NCI-H2107 (cell line): ENCODE measurements at places on chromosomes 6 and 20.

- DNase-seq, result no peak
These were observed 42.3 kb downstream of the SLC22A23 start for GRCh38 chr6:3414327-3415081.

DNA sequence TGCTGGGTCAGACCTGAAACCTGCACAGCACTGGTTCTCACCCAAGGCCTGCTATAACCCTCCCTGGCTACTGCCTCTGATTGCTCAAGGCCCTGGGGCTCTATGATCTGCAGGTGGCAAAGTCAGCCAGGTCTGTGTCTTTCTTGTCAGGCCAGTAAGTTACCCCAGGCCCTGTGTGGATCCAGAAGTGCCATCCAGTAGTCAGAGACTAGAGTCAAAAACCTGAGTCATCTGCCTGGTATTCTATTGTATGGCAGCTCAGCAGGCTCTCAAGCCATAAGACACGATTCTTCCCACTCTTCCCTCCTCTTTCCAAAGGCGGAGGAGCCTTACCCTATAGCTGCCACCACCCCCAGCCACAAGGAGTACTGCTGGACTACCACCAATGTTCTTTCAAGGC is 593.0 kb downstream of the FRK start:
- no peak for DNase-seq

DNA sequence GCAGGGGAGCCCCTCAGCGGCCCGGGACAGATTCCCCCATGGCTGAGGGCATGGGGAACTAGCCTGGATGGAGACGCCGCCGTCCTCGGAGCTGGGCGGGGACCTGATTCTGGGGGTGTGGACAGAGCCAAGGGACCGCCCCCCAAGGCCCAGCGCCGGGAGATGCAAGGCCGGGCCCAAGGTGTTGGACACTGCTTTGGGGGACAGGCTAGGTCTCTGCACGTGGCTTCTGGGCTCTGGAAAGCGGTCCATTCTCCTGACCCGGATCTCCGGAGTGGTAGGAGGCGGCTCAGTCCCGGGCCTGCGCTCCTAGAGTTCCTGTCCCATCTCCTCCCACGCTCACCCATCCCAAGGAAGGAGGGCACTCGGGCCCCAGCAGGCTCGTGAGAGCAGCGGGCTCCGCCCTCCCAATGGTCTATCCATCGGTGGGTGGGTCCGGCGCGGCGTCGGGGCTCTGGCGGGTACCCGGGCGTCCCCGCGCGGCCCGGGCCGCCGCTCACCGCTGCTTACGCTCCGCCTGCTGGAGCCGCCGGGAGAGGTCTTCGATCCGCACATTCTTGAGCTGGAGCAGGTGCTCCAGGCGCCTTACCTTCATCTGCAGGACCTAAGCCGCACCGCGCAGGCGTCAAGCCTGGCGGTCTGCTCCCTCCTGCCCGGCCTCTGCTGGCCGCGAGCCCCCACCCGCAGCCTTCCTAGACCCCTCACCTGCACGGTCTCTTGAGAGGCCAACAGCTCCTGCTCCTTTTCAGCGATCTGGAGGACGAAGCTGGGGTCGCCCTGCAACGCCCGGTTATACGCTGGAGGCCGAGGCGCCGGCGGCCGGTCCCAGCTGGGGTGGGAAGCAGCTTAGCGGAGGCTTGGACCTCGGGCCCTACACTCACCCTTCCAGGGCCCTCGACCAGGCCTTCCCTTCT is 3.3 kb downstream of the SPEF1 start:
- no peak for DNase-seq

DNA sequence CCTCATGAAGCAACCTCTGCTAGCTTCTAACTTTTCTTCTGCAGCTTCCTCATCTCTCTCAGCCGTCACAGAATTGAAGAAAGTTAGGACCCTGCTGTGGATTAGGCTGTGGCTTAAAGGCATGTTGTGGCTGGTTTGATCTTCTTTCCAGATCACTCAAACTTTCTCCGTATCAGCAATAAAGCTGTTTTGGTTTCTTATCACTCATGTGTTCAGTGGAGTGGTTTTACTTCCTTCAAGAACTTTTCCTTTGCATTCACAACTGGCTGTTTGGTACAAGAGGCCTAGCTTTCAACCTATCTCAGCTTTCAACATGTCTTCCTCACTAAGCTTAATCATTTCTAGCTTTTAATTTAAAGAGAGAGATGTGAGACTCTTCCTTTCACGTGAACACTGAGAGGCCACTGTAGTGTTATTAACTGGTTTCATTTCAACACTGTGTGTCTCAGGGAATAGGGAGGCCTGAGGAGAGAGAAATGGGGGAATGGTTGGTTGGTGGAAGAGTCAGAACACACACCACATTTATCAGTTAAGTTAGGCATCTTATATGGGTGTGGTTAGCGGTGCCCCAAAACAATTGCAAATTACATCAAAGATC is 17.2 kb downstream of the ZSCAN23 start:
- DNase-seq, result no peak

- DNase-seq, result no peak
These were observed 1.1 kb downstream of the HSF2 start for GRCh38 chr6:122400462-122401089.

- DNase-seq, result no peak
These were observed 166.3 kb upstream of the TSHZ2 start for GRCh38 chr20:52805843-52806242.

- DNase-seq, result no peak
These were observed 121.4 kb upstream of the CLDN20 start for GRCh38 chr6:155142168-155143028.

DNA sequence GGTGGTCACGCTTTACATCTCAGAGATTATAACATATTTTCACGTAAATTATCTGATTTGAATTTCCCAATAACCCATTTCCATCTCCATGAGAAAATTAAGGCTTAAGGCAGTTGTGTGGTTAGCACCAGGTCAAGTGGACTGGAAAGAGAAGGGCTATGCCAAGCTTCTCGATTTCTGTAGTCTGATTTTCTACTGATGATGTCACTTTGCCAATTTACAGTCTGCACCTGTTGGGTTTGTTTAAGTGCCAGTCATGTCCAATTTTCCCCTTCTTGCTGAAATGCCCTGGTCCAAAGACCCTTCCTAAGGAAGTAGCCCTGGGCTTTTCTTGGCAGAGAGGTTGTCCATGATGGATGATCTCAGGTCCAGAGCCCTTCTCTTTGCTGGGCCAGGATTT is 562.3 kb upstream of the BTBD3 start:
- DNase-seq, result no peak

- no peak for DNase-seq
These were observed 739 bp downstream of the B3GAT2 start for GRCh38 chr6:70956191-70956450.

GRCh38 chr20:34343458-34344211 is 19.4 kb upstream of the ITCH start:
- DNase-seq, result no peak

- DNase-seq, result no peak
These were observed 5.6 kb upstream of the GJB7 start for GRCh38 chr6:87334683-87335082.

GRCh38 chr6:15500078-15500740 is 162.6 kb downstream of the DTNBP1 start:
- DNase-seq, result no peak

GRCh38 chr6:17012421-17013225 is 89.2 kb upstream of the STMND1 start:
- no peak for DNase-seq

- DNase-seq, result no peak
These were observed 11.4 kb downstream of the TRIM38 start for GRCh38 chr6:25973923-25974555.

- DNase-seq, result no peak
These were observed 670.3 kb downstream of the UTRN start for GRCh38 chr6:144955392-144955791.

DNA sequence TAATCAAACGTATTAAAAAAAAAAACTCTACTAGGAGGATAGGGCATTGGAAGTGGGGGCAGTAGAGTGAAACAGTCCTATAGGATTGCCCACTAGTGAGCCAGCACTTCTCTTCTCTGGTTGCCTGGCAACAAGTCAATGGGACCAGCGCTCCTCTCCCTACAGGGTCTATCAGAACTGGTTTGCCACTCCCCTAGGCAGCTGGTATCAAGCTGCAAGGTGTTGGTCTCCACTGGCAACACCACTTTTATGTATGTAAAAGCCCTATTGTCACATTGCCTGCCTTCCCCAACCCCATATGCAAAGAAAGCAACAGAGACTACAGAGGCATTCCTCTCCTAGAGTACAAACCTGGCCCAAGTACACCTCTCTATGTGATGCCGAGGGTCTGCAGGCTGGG is 166.9 kb upstream of the MCHR2 start:
- peak; percentile 16 for DNase-seq

DNA sequence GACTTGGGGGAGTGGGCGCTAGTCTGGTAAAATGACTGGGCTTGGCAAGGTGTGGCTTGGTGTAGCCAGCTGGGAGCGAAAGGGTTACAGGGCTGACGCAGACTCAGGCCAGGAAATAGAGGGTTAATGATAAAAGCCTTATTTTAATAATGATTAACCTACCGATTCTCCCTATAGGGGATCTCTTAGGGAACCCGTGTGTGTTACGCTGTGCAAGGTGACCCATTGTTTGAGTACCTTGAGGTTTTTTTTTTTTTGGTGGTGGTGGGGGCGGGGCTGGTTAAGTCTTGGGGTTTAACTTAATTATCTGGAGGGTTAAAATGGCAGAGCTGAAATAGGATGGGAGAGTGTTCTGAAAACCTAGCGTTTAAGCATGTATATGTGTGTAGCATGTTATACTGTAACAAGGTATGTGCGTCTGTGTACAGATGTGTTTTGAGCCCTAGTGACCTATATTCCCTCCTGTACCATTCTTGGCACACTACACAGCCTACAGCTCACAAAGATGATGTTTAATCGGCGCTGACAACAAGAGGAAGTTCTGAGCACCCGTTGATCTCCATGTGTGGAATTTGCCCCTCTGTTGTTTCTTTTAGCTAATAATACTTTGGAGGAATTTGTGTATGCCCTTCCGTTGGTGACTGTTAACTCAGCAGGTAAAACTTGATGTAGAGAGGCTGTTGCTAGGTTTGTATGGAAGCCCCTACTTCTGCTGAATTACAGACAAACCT is 1.3 kb downstream of the CARMIL1 start:
- DNase-seq, result no peak

GRCh38 chr6:41470029-41470330 is 76.2 kb upstream of the FOXP4 start:
- no peak for DNase-seq

- no peak for DNase-seq
These were observed 151.6 kb upstream of the PTPRK start for GRCh38 chr6:128672023-128672422.

GRCh38 chr6:76792394-76792793 is 670.9 kb downstream of the HTR1B start:
- DNase-seq, result no peak

- DNase-seq, result no peak
These were observed 1.4 kb upstream of the KHDC1 start for GRCh38 chr6:73264446-73264845.

DNA sequence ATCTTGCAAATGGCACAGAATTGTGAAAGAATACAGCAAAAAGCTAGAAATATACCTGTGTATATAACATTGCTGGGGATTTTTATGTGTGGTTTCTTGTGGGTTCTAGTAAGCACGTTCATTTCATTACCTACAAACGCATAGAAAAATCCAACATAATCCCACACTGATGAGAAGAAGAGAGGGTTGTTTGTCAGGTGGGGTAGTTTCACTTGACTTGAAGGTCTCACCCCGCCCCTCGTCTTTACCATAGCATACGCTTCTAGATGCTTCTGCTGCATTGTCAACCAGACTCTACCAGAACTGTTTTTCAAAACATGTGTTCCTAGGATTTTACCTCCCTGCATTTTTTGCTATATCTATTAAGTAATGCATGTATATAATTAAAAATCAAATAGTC is 284.1 kb upstream of the TAB2 start:
- no peak for DNase-seq

- no peak for DNase-seq
These were observed 621 bp downstream of the NOL7 start for GRCh38 chr6:13615792-13616120.

DNA sequence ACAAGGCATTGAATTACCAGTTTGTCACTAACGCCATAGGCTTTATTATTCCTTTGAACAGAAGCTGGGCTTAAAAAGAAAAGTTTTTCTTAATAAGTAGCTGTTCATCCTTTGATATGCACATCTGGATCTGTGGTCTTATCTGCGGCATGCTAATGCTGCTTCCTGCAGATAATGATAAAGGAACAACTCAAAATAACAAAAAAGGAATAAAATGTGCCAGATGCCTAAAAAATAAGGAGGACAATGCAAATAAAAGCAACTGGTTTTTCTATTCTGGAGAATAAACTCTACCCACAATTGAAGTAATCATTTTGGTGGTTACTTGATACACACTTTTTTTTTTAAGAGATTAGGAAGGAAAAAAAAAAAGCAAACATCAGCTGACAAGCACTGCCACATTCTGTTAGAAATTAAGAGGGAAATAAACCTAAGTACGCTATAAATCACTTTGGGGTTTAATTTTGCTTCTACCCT is 156.8 kb upstream of the SALL4 start:
- DNase-seq, result no peak

DNA sequence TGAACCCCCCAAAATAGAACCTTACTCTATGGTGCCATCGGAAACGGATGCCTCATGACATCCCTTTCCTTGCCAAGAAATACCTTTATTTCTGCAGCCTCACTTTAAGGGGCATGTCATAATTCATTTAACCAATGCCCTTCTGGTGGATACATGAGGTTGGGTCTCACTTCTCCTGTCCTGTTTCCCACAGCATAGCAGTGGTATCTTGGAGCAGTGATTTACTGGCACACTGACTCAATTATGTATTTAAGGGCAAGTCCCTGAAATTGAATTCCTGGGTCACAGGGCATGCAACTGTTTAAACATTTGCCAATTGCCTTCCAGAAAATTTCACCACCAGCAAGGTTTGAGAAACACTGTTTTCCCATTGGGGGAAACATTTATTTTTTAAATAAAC is 639 bp upstream of the LBP start:
- no peak for DNase-seq

DNA sequence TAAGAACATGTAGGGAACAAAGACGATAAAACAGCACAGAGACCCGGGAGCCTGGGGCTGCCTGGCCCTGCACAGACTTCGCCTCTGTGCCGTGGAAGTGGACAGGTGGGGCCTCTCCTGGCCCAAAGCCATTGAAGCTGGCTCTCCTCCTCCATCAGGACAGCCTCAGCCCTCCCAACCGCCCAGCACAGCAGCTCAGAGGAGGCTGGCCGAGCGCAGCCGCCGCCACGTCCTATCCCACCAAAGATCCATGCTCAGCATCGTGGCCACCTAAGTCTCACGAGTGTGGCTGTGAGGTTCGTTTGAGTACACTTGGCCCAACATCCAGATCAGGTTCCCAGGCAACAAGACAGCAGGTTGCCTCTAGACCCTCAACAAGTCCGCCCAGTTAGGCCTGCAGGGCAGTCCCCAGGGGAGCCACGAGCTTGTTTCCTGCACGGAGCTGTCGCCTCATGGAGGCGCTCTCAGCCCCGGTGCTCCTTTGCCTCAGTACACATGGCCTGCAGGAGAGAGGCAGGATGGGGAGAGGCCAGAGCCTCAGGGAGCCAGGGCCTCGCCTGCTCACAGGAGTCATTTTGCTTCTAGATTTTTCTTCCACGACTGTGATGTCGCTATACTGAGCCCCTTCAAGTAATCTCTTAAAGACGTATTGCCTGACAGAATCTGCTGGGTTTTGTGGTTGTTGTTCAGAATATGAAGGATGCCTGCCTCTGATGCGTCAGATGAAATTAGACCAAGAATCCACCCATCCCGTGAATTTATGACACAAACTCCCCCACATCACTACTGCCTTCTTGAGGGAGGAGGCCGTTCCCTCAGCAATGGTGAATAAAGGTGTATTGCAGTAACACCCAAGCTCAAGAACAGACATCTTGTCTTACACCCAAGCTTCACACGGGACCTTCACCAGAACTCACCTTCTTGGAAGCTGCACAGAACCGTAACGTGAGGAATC is 102.7 kb downstream of the RNASET2 start:
- DNase-seq, result no peak

- no peak for DNase-seq
These were observed 21.5 kb upstream of the DSE start for GRCh38 chr6:116349216-116349615.
